Dorsolateral prefrontal cortex (tissue), 122 donors: ENCODE measurements at places on chromosomes 12 and 14.
A peak's percentile ranks its signal among the peaks of the same experiment; 100 is the strongest.

- DNase-seq = no peak
Observed at GRCh38 chr14:68282479-68283377, 463.1 kb downstream of the RAD51B start.

GRCh38 chr14:92886337-92886736 lies 36.6 kb upstream of the CHGA start:
- no peak for DNase-seq

DNA sequence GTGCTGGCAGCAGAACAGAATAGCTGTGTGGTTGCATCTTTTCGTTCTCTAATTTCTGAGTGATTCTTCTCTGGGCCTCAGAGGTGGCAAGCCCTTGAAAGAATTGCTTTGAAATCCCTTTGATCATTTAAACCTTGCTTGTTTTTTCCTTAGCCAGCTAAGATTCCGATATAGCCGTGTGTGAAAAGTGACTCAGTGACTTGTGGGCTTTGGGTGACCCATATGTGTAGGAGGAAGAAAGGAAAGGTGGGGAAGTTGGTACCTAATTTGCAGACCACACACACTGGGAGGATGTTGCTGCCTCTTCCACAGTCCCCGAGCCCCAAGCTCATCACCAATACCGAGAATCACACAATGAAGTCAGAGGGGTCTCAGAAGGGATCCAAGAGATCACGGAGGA lies 18.8 kb downstream of the SLC24A4 start:
- no peak for DNase-seq

- DNase-seq = no peak
Observed at GRCh38 chr12:105433804-105434203, 103.3 kb downstream of the C12orf75 start.

GRCh38 chr12:103431387-103431786 lies 64.4 kb downstream of the C12orf42 start:
- DNase-seq = no peak

GRCh38 chr12:1792406-1792805 lies 28.0 kb upstream of the LRTM2 start:
- DNase-seq = no peak

DNA sequence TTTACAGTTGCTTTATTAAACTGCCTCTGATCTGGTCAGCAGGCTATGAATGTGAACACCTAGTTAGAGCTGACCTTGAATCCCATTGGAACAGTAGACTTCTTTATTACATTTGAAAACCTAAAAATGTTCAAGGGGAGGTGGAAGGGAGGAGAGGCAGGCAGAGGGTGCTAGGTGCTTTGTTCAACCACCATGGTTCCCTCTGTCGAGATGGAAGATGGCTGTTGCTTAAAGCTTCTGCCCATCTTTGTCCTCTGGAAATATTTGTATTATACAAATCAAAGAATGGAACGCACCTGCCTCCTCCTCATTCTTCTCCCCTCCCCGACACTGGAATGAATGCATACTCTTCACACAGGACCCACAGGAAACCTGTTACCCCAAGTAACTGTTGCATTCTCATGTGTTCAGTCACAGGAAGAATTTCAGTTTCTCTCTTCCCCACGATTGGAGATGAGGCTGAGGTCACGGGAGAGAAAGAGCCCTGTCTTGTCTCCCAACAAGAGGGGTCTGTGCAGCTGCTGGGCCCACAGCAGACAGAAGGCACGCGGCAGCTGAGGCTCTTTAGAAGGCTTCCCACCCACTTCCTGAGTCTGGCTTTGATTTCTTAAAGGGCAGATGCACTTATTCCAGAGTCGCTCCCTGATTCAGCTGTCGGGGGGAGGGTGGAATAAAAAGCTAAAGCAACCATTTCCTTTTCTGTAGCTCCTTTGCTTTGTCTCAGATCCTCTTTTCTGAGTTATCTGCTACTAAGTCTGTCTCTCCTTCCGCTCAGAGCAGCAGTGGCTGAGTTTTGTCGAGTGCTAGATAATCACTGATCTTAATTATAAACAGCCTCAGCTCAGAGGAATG lies 217.9 kb upstream of the BTG1 start:
- DNase-seq = no peak

DNA sequence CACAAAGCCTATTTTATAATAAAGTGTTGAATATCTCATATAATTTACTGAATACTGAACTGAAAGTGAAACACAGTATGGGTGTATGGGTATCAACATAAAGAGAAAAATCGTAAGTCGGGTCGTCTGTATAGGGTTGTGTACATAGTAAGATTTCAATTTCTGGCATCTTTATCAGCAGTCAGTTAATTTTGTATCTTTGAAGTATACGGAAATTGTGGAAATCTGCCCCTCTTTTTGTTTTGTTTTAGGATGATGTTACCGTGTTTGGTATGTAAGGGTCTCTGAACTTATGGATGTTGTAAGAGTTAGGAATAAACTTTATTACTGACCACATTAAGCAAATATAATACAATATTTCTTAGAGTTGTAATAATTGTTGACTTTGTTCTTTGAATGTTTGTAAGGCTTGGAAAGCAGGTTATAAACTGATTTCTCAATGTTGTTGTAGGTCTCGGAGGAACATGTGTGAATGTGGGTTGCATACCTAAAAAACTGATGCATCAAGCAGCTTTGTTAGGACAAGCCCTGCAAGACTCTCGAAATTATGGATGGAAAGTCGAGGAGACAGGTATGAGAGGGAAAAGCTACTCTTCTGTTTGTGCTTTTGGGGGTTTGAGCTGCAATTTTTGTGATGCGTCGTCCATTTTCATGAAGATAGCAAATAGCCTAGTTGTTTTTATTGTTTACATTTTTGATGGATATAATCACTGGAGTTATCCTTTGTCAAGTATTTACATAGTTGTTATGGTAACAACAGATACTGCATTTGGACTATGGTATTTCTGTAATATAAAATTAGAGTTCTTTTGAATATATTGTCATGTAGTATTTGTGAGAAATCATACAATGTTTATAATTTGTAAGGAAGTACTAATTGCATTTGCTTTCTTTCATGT lies 12.0 kb downstream of the EID3 start:
- no peak for DNase-seq

- DNase-seq = peak; percentile 59
Observed at GRCh38 chr12:2826721-2827515, 7.9 kb downstream of the NRIP2 start.

DNA sequence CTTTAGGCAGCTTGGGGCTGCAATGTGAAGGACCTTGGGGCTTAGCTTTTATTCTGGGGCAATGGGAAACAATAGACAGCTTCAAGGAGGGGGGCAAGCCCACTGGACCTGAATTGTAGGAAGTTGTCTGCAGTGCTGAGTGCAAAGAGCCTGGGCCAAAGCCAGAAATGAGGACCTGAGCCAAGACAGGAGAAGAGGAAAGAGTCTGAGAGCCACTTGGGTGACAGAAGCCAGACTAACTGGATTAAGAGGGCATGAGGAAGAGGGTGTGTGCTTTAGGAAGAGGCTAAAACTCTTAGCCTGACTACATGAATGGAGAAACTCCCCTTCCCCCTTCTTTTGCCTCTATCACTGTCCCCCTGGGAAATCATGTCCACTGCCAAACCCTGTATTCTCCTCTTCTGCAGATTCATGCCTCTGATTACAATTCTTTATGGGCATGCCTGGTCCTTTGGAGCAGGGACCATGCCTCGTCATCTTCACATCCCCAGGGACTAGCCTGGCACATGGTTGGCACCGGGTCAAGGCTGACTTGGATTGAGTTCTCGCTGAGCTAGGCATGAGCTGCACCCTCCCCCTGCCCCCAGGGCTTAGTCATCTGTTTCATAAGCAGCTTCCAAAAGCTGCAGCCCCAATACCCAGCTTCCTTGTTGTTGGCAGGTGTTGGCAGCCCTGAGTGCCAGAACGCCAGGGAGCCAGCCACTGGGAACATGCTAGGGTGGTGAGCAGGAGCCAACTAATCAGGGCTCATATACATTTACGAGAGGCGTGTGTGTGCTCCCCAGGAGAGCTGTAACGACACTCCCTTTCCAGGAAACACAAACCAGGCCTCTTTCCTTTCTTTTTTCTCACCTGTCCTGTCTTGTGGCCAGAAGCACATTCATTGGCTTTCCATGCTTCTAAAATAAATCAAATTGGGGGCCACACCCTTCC lies 27.7 kb upstream of the JDP2 start:
- DNase-seq = peak; percentile 89

- no peak for DNase-seq
Observed at GRCh38 chr14:65478596-65478995, 66.1 kb downstream of the FUT8 start.

GRCh38 chr14:104984056-104984894 lies 1.3 kb upstream of the CLBA1 start:
- no peak for DNase-seq

GRCh38 chr14:68216957-68217356 lies 397.4 kb downstream of the RAD51B start:
- no peak for DNase-seq

DNA sequence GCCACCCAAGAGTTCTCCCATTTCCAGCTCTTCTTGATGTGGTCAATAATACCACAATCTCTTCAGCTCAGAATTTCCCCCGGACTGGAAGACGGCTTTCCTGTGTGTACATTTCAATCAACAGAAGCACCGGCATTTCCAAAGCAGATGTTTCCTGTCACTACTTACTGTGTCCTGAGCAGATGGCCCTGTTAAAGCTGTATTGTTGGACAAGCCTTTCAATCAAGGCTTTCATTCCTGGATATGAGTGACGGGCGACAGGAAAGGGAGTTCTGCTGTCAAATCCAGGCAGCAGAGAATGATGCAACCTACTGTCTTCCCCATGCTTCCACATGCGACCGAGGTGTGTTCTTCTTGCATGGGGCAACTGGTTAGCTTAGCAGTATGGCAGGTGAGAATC lies 76.4 kb upstream of the CCDC60 start:
- no peak for DNase-seq

DNA sequence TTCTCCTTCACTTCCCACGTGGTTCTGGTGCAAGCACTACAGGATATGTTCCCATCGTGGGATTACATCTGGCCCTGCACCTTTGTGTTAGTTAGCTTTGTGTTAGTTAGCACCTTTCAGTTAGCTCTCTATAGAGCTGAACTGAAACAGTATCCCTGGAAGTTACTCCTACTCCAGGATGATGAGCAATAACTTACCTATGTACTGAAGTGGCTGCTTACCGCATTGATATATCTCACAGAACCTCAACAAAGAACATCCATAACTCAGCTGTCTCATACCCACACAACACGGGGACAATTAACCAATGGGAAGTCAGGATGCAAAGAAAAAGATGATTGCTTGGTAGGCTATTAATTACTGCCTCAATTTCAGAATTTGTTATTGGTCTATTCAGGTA lies 146.6 kb downstream of the ASCL4 start:
- no peak for DNase-seq

DNA sequence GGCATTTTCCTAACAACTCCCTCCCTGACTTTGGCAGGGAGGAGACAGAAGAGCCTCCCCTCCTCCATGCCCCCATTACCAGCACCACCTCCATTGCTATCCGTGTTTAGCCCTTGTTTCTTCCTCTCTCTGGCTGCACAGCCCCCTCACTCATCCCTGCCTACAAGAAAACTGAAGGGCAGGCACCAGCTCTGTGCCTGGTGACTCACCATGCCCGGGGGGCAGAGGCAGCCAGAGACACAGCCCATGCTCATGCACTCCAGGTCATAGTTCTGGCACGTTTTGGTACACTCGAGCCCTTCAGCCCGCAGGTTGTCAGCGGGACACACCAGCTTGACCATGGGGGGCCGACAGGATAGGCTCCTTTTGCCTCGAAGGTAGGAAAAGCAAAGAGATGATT lies 80.4 kb downstream of the VWF start:
- DNase-seq = no peak

- DNase-seq = no peak
Observed at GRCh38 chr14:25464078-25464477, 414.1 kb upstream of the STXBP6 start.

DNA sequence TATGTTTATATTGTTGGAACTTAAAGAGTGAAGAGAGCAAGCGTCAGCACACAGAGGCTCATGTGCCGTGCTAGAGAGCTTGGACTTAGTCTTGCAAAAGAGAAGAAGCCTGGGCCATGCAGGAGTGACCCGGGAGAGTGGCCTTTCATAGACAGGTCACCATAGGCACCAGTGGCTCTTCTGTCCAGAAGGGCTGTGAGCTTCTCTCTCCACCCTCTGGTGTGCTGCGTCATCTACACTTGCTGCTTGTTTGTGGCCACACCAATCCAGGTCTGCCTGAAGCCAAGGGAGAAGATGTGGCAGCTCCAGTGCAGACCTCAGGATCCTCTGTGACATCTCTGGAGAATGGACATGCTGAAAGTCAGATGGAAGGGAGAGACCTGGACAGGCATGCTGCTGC lies 74.4 kb downstream of the NTF3 start:
- DNase-seq = no peak

- no peak for DNase-seq
Observed at GRCh38 chr14:22423958-22424357, 165.1 kb downstream of the DAD1 start.

GRCh38 chr14:61562321-61563161 lies 132.8 kb upstream of the HIF1A start:
- no peak for DNase-seq

- peak; percentile 83 for DNase-seq
Observed at GRCh38 chr12:6735448-6736191, 11.8 kb downstream of the COPS7A start.

DNA sequence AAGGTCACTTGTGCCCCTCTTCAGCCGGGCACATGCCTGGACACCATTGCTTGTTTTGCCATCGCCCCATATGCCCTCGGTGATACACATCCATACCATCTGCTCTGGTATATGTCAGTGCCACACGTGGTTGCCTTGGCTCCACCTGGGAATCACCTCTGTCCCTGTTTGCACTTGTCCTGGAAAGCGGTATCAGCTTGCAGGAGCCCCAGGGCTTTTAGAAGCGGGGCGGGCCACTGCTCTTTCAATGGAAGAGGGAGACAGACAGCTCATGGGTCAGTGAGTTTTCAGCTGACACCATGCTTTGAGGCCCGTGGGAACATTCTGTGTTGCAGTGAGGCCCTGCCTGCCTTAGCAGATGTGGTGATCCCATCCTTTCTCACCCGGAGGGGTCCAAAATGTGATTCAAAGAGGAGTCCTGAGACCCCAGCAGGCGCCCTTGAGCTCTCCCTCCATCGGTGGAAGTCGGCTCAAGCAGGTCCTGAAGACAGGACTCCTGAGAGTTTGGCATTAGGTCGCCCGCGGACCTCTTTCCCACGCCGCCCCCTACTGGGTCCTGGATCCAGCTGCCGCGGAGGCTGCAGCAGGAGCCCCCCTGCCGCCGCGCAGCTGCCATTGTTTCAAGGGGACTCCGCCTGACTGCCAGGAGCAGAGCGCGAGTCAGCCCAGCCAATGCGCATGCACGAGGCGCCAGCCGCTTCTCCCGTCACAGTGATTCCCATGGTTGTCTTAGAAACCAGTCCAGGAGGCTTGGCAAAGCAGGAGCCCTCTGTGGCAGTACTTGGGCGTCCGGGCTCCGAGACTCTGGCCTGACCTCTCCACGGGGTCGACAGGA lies 773.2 kb upstream of the ALG10B start:
- no peak for DNase-seq
